Left renal cortex interstitium (tissue), 4 donors: ENCODE measurements at places on chromosomes 11 and 22. TPM values are rescaled to one million over a fixed set of nuclear protein-coding genes. Genes with fewer than 3 reads are reported as not detected.

GRCh38 chr11:16876053-16876752 is 137.8 kb downstream of the C11orf58 start:
- no peak for DNase-seq

GRCh38 chr11:13286279-13286821 is 8.8 kb downstream of the BMAL1 start:
- no peak for DNase-seq

Gene SYT7
- 5.9 TPM for polyA plus RNA-seq

Gene DENND6B
- 10.1 TPM for polyA plus RNA-seq

DNA sequence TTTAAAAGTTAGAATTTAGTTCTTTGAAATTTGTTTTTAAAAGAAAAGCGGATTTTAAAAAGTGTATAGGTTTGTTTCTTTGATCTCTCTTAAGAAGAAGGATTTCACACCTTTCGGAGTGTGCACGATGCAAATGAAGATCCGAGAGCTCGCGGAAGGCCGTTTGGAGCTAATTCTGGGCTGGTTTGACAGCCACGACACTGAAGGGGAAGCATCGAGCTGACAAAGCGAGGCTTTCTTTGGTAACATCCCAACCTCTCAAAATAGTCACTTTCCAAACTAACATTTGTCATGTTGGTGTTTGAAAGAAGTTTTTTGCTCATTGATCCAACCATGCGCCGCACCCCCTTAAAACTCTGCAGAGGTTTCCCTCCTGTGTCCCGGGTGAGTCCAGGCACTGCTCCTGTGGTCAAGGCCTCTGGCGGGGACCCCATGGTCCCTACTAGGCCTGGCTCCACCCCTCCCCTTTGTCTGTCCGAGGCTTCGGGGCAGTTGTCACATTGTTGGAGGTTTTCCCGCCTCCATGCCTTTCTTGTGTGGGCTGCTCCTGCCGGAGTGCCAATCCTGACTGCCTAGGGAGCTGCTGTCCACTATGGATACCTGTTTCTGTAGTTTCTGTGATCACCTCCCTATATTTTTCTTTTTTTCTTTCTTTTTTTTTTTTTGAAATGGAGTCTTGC is 39.7 kb downstream of the MPPED1 start:
- no peak for DNase-seq
